Activated naive CD4-positive, alpha-beta T cell treated with anti-CD3 and anti-CD28 coated beads, Interleukin-2, amount 50 U/mL, for 72 hours (primary cell): ENCODE measurements at places on chromosomes 7 and 10.

- no peak for DNase-seq
Observed at GRCh38 chr7:69885431-69885830, 287.2 kb downstream of the AUTS2 start.

DNA sequence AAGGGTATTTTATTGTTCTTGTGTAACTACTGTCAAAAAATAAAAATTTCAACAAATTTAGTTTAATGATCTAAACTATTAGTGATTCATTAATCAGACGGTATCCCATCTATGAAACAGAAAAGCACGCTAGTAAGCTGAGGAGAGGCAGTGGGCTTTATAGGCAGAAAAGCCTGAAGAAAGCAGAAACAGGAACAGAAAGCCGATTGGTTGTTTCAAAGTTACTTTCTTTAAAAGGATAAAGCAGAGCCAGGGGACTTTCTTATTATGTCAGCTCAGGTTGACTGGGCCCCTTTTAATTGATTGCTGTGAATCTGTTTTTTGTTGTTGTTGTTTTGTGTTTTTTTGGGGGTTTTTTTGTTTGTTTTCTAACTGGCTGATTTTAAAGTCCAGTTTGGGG is 105.5 kb downstream of the TES start:
- no peak for DNase-seq

DNA sequence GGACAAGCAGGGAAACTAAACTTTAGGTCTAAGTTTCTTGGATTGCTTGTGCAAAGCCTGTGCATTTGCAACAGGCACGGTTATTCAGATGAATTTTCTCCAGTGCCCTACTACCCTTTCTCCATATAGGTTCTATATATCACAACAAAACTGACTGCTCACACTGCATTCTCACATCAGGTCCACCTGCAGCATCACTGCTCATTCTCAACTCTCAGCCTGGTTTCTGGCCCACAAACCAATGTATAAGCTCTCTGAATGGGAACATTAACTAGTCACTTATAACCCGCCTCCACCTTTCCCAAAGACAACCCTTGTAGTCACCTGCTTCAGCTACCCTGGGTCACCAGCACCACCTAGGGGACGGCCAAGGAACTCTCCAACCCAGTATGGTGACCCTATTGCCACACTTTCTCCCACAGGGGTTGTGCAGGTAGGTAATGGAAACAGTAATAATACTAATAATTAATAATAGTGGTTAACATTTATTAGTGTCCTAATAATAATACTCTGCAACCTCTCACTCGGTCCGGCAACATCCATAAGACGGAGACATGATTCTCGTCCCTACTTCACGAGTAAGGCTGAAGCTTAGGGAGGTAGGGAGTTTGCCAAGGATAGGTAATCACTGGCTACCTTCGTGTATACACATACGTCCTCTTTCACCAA is 97.3 kb downstream of the CLEC2L start:
- DNase-seq: peak; percentile 70

DNA sequence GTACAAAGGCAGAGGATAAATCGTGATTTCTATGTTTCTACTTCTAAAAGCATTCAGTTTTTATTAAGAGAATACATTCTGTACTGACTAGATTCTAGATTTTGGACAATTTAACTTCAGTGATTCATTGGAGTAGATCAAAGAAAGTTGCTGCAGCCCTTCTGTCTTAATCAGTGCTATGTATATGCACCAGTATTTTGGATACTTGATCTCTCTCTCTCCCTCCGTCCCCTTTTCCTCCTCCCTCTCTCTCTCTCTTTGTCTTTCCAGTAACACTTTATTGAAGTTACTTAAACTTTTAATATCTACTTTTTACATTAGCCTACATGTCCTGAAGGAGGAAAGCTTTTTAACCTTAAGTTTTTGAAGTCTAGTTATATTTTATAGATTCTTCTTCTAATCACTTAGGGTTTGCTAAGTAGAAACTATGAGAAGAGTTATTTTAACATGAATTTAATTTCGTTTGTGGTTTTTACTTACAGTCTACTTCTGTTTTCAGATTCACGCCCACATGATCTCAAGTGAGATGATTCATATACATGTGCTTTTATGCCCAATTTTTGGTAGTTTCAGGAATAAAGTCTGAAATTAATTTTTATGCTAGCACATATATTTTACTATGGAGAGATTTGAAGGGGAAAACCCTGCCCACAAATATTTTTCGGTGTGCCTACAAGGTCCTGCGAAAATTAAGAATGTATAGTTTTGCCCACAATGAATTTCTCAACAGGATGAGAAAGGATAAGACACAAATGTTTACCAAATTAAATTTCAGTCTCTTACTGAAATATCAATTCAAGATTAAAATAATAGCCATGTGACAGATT is 9.1 kb downstream of the MDFIC start:
- DNase-seq: no peak

DNA sequence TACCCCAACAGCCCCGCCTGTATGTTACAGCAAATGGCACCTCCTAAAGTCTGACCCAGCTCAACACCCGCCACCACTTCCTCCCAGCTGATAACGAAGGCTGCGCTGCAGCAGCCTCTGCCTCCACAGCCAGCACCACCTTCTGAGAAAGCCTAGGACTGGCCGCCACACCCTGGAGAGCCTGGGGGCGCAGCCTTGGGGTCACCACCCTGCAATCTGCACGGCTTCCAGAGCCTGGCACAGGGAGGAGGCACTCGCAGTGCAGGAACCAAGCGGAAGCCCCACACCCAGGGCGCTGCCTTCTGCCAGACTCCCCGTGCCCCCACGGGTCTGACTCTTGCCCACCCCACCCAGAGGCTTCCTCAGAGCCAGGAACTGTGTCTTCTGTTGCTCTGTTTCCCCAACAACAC is 112.5 kb downstream of the MAD1L1 start:
- no peak for DNase-seq

- no peak for DNase-seq
Observed at GRCh38 chr7:107051376-107051775, 6.9 kb downstream of the PRKAR2B start.

DNA sequence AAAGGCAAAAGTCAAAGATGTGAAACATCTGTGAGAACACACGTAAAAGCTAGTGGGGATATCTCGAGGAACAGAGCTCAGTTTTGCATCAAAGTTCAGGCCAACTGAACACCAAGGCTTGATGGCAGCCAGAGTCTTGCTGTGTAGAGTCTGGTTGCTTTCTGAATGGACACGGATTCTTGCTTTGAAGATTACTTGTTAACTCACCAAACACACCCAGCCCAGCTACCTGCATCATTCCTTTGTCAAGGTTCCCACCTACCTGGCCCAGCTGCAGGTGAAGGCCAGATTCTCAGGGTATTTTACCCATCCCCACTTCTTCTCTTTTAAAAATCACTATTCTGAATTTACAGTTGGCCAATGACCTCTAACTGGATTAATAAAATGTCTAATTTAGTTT is 174.4 kb upstream of the PHYHIPL start:
- DNase-seq: no peak

DNA sequence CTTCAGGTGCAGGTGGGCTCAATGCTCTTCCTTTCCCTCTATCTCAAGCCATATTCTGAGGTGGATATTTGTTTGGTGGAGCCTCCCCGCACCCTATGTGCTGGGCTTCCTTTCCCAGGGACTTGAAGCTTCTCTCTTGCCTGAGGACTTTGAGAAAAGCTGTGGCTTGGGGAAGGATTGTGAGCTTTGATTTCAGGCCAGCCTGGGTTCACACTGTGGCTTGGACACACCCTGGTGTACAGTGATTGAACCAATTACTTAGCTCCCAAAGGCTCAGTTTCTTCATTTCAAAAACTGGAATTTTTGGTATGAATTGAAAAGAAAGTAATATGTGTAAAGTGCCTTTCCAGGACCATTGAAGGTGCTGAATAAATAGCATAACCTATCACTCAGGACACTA is 224.5 kb upstream of the GLI3 start:
- no peak for DNase-seq

GRCh38 chr7:2478399-2478785 is 2.2 kb upstream of the GRIFIN start:
- DNase-seq: no peak

DNA sequence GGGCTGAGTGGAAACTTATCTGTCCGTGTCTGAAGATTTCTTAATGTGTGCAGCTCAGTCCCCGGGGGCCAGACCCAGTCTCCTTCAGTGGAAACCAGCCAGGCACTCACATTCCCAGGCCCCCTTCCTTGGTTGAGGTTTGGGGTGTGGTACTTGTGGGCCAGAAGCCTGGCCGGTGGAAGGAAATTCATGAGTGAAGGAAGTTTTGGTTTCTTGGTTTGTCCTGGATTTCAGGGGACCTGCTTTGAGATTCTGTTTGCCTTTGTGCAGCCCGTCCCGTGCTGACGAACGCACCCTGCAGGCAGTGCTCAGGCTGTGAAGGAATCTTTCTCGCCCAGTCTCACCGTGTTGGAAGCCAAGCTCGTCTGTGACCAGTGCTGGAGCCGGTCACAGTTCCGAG is 2.9 kb downstream of the INPP5A start:
- no peak for DNase-seq

DNA sequence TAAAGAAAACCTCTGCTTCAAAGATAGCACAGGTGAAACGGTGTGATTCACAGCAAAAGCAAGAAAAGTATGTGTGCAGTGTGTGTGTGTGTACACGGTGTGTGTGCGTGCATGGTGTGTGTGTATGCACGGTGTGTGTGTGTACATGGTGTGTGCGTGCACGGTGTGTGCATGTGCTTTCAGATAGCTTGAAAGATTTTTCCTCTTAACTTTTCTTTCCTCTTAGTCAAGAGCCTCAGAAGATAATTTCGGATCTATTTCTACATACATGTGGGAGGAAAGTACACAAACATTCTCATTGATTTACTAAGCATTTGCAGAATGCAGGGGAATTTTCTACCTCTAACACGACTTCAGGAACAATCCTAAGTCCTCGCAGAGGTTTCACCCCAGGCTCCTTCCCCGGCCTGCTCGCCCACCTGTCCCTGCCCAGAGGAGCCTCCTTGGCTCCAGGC is 2.9 kb downstream of the FGFR2 start:
- DNase-seq: no peak

- peak; percentile 10 for DNase-seq
Observed at GRCh38 chr10:99435986-99436638, 5.7 kb upstream of the GOT1 start.
